Tongue (tissue), 3 donors: ENCODE measurements at places on chromosomes 2 and 18.

DNA sequence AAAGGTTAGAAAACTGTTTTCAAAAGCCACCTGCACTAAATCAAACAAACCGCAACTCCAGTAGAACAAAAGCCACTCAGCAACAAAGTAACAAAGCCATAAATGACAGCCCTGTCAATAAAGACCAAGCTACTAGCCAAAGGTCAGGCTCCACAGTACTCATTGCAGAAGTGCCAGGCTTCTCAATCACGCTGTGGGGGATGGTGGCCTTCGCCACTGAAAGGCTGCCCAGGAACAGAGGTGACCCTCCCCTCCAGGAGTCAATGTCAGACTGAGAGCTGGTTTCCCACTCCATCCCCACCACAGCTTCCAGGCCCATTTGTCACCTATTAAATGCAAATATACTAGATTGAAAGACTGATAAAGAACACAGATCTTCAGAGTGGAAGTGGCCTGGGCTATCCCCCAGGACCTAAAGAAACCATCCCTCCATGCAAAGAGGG, 5.9 kb downstream of the ATP8B1 start:
- DNase-seq, result no peak

GRCh38 chr2:96555146-96555610, 18.6 kb downstream of the ARID5A start:
- DNase-seq, result no peak

DNA sequence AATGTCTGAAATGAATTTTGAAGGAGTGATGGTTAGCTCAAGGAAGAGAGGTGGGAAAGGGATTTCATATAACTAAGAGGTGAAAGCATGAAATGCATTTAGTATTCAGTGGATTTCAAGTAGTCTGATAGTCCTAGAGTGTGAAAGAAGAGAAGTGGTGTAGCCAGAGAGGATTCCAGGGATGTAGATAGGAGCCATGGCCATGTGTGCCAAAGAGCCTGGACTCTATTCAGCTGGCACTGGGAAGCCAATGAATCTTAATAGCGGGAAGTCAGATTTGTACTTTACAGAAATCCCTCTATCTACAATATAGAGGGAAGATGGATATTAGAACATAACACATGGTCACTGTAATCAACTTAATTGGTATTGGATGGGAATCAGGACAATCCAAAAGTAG, 8.3 kb upstream of the BOLL start:
- no peak for DNase-seq

DNA sequence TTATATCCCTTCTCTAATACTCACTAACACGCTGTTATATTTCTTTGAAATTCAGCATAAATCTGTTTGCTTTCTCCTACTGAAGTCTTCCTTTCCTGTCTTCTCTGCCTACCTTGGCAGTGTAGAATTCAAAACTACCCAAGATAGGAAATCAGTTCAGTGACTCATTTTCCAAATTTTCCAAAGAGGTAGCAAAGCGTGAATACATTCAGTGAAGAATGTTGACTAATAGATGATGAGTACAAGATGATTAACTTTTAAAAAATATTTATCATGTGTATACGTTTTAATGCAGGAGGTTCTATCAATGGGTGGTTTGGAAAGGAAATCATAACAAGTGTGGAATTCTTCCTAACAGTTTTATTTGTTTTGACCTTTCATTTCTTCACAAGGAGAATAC, 201.9 kb upstream of the SLC8A1 start:
- no peak for DNase-seq

GRCh38 chr2:11270891-11271290, 73.5 kb downstream of the ROCK2 start:
- DNase-seq, result no peak

GRCh38 chr2:222504191-222504590, 79.8 kb downstream of the SGPP2 start:
- no peak for DNase-seq

GRCh38 chr2:217398860-217399259, 539.0 kb upstream of the TNP1 start:
- DNase-seq, result no peak

GRCh38 chr2:50514901-50515300, 517.0 kb downstream of the NRXN1 start:
- DNase-seq, result no peak

- no peak for DNase-seq
These were observed 45.6 kb upstream of the BZW1 start for GRCh38 chr2:200765995-200766660.

DNA sequence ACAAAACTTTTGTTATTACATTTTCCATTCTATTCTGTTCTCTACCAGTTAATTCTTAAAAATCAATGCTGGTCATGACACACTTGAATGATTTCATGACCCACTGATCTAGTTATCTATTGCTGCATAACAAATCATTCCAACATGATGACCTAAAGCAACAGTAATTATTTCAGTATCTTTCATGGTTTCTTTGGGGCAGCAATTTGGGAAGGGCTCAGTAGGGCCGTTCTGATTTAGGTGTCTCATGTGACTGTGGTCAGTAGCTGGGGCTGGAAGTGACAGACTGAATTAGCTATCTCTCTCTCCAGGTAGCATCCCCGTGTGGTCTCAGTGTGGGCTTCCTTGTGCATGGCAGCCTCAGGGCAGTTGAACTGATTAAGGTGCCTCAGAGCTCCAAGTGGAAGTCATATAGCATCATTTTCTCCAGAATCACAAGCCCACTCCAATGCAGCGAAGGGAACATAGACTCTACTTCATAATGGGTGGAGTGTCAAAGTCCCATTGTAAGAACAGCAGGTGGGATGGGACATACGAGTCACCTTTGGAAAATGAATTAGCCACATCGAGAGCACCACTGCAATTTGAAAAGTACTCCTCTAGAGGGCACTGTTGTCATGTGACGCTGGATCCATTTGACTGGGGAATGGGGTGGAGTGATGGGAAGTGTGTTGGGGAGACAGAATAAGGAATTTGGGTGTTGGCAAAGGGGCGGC, 39.1 kb upstream of the FAM136A start:
- peak; percentile 65 for DNase-seq

- no peak for DNase-seq
These were observed 48.2 kb downstream of the ARL4C start for GRCh38 chr2:234448506-234449184.

DNA sequence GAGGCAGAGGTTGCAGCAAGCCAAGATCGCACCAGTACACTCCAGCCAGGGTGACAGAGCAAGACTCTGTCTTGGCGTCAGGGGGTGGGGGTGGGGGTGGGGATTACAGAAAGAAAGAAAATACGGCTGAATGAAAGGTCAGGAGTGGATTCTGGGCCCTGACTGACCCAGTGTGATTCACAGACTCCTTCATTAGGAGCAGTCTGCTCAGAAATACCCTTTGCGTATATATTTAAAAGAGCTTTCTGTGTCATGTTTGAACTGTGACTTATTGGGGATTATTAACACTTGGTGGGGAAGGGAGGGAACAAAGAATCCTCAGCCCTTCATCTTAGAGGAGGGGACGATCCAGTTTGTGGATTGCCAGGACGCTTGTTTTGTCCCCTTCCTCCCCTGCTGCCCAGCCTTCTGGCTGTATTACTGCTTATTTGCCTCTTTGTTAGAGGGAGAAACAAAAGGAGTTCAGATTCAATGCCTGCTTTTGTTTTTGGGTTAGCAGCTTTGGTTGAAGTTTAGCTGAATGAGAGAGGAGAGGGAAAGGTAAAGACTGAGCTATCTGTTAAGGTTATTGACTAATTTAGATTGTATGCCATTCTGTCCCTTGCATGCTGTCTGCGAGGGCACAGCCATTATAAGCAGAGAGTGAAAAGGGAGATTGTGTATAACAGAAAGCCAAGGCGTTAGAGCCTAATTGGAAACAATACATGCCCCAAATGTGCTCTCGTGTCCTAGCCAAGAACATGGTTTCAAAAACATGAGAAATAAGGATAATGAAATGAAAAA, 118.3 kb downstream of the FMNL2 start:
- DNase-seq, result no peak

GRCh38 chr2:108534584-108535356, 500 bp downstream of the LIMS1 start:
- DNase-seq, result peak; percentile 67

- DNase-seq, result no peak
These were observed 46.7 kb downstream of the LYPD6B start for GRCh38 chr2:149084924-149085795.

- DNase-seq, result peak; percentile 57
These were observed 135.6 kb downstream of the CDH2 start for GRCh38 chr18:28041366-28041765.

DNA sequence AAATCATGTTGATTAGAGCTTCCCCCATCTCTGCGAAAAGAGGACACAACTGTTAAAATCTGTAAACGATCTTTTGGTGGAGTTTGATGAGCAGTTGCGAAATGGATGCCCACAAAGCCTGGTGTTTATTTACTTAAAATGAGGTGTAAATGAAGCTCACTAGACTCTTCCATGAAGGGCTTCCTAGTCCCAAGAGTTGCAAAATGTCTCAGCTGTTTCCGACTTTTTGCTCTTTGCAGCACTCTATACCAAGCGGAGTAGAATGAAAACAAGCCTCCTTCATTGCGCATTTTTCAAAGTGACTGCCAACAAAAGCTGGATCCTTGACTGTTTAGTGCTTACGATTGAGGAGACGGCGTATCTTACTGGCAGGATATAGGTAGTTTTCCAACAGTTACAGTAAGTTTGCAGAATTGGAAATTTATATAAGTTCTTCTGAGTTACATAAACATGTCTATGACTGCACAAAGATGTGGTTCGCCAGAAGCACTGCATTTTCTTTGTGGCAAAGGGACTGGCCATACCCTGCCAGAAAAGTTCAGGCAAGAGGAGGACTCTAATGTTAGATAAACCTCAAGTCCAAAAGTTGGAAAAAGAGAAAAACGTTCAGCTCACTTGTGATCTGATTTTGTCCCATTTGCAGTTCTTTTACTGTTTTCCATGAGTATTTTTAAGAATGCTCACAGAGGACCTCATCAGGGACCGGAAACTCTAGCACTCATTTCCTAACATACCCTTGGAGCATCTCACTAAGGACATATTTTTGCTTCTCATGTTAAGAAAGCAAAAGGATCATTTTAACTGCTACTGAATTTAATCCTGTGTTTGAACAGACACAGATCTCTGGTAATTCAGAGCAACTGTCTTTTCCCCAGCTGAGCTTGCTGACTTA, 42.7 kb downstream of the COLEC12 start:
- peak; percentile 78 for DNase-seq

- no peak for DNase-seq
These were observed 66.0 kb upstream of the MYCN start for GRCh38 chr2:15874321-15874720.

GRCh38 chr2:17317439-17317976, 200.7 kb downstream of the RAD51AP2 start:
- DNase-seq, result no peak

DNA sequence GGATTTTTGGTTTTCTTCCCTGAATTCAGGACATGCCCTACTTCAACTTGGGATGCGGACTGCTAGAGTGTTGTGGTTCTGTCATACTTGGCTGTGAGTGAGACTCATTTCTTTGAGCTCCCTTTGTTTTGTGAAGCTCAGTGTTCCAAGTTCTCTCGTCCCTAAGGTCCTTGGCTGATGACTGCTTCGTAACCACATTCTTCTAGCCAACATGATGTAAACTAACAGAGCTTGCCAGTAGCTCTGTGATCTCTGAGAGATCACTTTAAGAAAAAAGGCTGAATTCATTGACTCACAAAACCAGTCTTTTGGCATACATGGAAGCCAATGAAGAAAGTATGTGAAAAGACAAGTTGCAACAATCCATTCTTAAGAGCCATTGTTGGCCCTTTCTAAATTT, 96.9 kb upstream of the MSTN start:
- DNase-seq, result peak; percentile 75

- no peak for DNase-seq
These were observed 40.2 kb upstream of the VRK2 start for GRCh38 chr2:58006256-58006951.
